Type B pancreatic cell (in vitro differentiated cells): ENCODE measurements at places on chromosomes 7 and 10. TPM values are rescaled to one million over a fixed set of nuclear protein-coding genes. Genes with fewer than 3 reads are reported as not detected.

The PCGF6 gene
- total RNA-seq: 9.0 and 14.5 TPM in 2 replicates

The AKR1C4 gene
- total RNA-seq: 0.34 and 2.0 TPM in 2 replicates

The CALML5 gene
- not detected in 2 replicates for total RNA-seq

The IGFBP3 gene
- total RNA-seq: 336 and 1,244 TPM in 2 replicates

GRCh38 chr10:14016011-14016536, 314.6 kb downstream of the FRMD4A start:
- H3K27me3 ChIP-seq: peaks cover 4% of the 10 kb centered on the region
- H3K36me3 ChIP-seq: peaks cover 11% of the 10 kb centered on the region
- H3K4me3 ChIP-seq: no peak overlapping the region
- H3K27ac ChIP-seq: peak overlapping the region; percentile 5
- peaks cover 37% of the 10 kb centered on the region for H3K4me1 ChIP-seq

DNA sequence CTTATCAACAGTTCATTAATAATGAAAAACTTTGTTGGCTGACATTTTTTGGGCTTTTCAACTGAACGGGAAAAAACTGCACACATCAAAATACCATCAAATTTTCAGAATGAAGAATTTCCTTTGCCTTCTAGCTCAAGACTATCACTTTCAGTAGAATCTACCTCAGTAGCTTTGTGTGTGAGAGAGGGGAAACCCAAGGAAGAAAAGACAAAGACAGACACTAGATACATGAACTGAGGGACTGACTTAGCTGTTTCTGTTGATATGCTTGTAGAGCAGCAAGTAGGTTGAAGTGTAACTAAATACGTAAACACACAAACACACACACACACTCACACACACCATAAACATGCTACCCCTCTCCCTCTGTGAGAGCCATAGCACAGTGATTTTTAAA, 257.1 kb downstream of the CDK14 start:
- no peak for DNase-seq
- H3K27me3 ChIP-seq: no peaks in the 10 kb centered on the region
- no peak overlapping the region for H3K27ac ChIP-seq
- H3K36me3 ChIP-seq: no peaks in the 10 kb centered on the region
- no peak overlapping the region for H3K4me3 ChIP-seq

DNA sequence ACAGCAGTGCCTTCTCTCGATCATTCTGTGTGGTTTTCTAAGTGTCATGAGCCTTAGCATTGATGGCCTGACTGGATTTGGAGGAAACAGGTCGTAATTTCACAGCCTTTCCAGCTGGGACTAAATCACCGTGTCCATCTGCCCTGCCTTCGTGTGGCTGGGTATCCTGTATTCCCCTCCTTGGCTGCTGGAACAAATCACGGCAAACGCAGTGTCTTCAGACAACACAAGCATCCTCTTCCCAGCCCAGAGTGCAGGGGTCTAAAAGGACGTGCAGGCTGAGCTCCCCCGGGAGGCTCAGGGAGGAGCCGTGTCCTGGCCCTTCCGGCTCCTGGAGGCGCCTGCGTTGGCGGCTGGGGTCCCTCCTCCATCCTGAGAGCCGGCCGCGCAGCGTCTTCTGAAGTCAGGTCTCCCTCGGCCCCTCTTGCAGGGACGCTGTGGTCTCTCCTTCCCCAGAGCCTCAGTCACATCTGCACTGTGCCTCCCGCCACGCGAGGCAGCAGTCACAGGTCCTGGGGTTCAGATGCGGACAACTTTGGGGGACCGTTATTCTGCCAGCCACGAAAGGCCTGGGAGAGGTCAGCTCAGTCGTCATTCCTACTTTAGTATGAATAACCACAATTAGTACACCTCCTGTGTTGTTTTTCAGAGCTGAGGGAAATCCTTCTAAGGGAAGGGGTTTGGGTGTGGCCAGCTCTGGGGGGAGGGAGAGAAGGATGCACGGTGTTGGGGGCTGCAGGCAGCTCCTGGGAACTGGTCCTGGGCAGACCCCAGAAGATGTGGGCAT, 41.1 kb downstream of the FAM20C start:
- H3K27ac ChIP-seq: no peak overlapping the region
- H3K4me3 ChIP-seq: no peak overlapping the region

DNA sequence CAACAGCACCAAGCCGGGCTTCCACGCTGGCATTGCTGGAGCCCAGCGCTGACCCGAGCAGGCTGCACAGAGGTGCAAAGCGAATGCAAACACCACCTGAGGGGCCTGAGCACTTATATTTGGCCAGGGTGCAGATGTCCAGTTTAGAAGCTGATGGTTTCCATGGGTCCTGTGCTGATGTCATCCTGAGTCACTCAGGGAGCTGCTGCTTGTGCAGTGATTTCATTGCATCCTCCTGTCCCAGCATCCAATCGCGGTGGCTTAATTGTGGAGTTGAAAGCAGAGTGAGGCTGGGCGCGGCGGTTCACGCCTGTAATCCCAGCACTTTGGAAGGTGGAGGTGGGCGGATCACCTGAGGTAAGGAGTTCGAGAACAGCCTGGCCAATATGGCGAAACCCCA, 410.2 kb upstream of the KLF6 start:
- H3K27ac ChIP-seq: no peak overlapping the region
- no peak overlapping the region for H3K4me3 ChIP-seq
- H3K27me3 ChIP-seq: no peaks in the 10 kb centered on the region
- DNase-seq: no peak

GRCh38 chr7:144725070-144725469, 110.8 kb downstream of the TPK1 start:
- no peak for DNase-seq
- H3K36me3 ChIP-seq: no peaks in the 10 kb centered on the region
- H3K4me1 ChIP-seq: no peaks in the 10 kb centered on the region
- H3K27ac ChIP-seq: no peak overlapping the region

GRCh38 chr10:42990016-42990720, 86.7 kb upstream of the RET start:
- H3K4me1 ChIP-seq: peaks cover 5% of the 10 kb centered on the region
- no peak for DNase-seq
- no peak overlapping the region for H3K27ac ChIP-seq
- no peak overlapping the region for H3K4me3 ChIP-seq

DNA sequence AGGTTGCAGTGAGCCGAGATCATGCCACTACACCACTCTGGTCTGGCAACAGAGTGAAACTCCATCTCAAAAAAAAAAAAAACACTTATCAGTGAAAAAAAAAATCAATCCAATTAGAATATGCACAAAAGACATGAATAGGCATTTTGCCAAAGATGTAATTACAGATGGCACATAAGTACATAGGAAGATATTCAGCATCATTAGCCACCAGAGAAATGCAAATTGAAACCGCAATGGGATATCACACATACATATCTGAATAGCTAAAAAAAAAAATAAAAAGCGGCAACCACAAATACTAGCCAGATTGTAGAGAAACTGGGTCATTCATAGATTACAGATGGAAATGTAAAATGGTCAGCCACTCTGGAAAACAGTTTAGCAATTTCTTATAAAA, 1310.8 kb downstream of the XPNPEP1 start:
- peaks cover 4% of the 10 kb centered on the region for H3K27me3 ChIP-seq
- H3K36me3 ChIP-seq: no peaks in the 10 kb centered on the region
- no peak for DNase-seq
- no peaks in the 10 kb centered on the region for H3K4me1 ChIP-seq

- no peaks in the 10 kb centered on the region for H3K27me3 ChIP-seq
- H3K36me3 ChIP-seq: peaks cover 13% of the 10 kb centered on the region
- DNase-seq: no peak
- H3K27ac ChIP-seq: no peak overlapping the region
- H3K4me1 ChIP-seq: no peaks in the 10 kb centered on the region
- no peak overlapping the region for H3K4me3 ChIP-seq
Measured at GRCh38 chr7:123681561-123681960, 25.9 kb downstream of the LMOD2 start.

DNA sequence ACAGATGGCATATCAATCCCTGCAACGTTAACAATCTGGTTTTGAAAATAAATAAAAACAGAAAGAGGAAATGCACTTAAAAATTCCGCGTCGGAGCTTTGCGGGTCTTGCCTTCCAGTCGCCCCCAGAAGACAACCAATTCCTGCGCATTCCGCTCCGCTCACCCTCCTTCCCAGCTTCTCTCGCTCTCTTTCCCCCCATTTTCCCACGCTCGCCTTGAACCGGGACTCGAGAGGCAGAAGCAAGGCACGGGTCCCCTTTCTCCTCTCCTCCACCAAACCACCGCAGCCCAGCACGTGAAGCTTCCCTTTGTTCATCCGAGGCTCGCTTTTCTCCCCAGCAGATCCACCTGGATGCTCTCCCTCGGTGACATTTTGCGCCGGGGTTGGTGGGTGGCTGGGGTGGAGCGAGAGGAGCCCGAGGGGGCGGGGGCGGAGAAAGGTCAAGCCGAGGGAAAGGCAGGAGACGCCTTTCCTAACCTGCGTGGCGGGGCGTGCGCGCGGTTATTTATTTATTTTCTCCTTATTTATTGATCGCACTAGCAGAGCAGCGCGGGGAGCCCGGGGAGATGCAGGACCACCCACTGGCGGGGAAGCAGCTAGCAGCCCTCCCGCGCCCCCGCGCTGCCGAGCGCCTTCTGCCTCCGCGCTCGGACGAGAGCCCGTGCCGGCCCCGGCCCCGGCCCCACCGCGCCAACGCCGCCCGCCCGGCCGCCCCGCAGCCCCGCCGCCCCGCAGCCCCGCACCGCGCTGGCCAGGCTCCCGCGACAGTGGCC, at the start of gene KCND2:
Gene KCND2, plus strand, starts transcription at position 475 of the 775 bp plus-strand sequence.
- peaks cover 33% of the 10 kb centered on the region for H3K27me3 ChIP-seq
- peaks cover 4% of the 10 kb centered on the region for H3K4me1 ChIP-seq
- H3K27ac ChIP-seq: peak within 1 kb of the TSS; percentile 95
- no peaks in the 10 kb centered on the region for H3K36me3 ChIP-seq
- peak within 1 kb of the TSS; percentile 100 for H3K4me3 ChIP-seq

- DNase-seq: no peak
- peaks cover 27% of the 10 kb centered on the region for H3K4me1 ChIP-seq
- no peaks in the 10 kb centered on the region for H3K27me3 ChIP-seq
- peaks cover 9% of the 10 kb centered on the region for H3K36me3 ChIP-seq
Measured at GRCh38 chr7:7793921-7794320, 75.5 kb upstream of the RPA3 start.
